Effector CD4-positive, alpha-beta T cell (primary cell): ENCODE measurements at places on chromosomes 13 and 19.

DNA sequence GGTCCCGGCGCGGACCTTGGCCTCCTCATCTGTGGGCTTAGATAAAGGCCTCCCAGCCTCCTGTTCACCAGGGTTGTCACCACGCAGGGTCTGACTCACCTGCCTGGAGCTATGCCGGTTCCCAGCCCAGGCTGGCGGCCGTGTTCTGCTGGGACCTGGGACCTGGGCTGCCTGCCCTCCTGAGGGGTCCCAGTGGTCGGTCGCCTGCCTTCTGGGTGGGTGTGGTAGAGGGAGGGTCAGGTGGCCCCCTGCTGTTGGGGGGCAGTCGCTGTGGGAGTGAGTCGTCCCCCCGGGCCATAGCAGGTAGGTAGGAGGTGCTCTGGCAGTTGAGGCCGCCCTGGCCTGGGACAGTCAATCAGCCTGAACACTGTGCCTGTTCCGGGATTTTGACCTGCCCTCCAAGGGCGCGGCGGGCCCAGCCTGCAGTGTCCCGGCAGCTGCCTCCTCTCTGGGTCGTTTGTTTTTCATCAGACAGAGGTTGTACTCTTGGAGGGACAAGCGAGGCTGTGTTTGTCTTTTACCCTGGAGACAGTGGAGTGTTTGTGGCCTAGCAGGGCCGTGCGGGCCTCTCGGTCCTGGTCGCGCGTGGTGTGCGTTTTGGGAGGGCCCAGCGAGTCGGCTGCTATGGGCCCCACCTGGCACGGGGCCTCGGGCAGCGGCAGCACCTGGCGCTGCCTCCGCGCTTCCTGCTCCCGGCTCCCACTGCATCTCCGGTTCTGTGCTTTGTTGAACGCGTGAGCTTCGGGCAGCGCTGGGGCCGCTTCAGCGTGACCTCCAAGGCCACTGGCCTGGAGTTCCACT lies 2.6 kb downstream of the ADAT3 start:
- no peak for DNase-seq

GRCh38 chr19:43781630-43782310 lies 997 bp upstream of the KCNN4 start:
- no peak for DNase-seq

- no peak for DNase-seq
Measured at GRCh38 chr13:23743278-23744076, 145.7 kb downstream of the MIPEP start.

DNA sequence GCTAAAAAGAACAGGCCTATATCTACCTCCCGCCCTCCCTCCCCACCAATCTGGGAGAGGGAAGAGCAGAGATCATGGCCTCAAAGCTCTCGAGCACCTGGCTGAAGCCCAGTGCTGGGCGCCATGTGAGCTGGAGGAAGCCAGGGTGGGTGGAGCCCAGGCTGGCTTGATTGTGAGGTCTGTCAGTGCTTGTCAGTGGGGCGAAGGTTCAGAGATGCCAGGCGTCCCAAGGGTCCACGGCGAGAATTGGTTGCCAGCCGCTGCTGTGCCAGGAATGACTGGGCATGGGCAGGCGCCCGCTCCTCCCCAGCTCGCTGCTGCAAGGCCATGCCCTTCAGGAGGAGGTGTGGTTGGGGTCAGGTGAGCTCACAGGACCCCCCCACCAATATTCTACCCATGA lies 11.5 kb downstream of the BEST2 start:
- no peak for DNase-seq

- DNase-seq = no peak
Measured at GRCh38 chr19:11265785-11266236, 3.5 kb upstream of the DOCK6 start.

DNA sequence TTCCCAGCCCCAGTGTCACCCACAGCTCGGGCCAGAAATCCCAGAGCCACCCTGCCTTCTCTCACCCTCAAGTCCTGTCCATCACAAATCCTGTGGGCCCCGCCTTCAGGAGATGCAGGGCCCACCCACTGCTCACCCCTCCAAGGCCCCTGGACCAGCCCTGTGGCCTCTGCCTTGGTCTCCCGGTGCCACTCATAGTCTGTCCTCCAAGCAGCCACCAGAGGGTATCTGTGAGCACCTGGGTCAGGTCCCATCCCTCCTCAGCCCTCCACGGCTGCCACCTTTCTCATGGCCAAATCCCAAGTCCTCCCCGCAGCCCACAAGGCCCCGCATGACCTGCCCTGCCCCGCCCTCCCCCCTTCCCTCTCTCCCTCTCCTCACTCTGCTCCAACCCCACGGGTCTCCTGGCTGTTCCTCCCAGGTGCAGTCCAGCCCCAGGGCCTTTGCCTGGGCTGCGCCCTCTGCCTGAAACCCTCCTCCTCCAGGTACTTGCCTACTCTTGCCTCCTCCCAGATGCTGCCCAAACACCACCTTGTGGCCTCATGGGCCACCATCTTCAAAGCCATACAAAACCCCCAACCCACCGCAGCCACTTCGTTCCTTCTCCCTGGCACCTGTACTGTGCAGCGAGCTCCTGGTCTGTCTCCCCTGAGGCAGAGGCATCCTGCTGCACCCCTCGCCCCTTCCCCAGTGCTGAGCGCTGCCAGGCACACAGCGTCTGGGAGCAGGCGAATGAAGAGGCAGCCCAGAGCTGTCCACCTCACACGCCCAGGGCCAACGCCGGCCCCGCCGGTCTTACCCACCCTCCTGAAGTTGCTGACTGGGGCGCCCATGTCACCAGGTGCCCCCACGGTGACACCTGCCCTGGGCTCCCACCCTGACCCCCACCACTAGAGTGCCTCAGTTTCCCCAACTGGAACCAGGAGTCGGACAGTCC lies 13.2 kb upstream of the UQCR11 start:
- DNase-seq = no peak

DNA sequence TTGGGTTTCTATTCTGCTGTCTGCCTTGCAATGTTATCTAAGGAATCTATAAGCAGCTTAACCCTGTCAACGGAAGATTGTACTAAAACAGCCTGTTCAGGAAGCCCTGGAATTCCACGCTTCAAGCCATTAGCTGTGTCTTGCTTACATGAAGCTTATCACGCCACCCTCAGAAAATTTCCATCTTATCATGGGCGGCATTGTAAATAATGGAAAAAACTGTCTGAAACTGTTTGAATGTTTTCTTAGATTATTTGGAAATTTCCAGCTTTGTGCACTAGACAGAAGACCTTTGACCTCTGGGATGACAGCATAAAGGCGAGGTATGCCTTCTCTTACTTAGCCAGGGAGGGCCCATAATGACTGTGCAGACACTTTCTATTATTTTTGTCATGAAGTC lies 319.7 kb downstream of the KCNRG start:
- no peak for DNase-seq

DNA sequence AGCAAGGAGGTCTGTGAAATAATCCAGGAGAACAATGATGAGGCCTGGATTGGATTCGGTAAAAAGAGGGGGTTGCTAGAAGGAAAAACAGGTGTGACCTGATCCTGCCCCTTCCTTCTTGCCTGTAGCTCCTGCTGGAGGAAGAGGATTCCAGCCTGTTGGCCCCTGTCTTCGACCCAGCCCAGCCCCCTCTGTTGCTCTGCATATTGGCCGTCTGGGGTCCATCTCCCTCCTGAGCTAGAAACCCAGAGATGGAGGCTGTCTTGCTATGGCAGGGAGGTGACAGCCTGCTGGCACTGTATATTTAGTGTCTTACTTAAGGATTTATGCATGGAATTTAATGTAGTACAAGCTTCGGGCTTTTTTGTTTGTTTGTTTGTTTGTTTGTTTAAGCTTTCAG lies 6.6 kb downstream of the DMRTC2 start:
- DNase-seq = no peak

GRCh38 chr19:6418562-6418932 lies 6.1 kb downstream of the KHSRP start:
- no peak for DNase-seq

DNA sequence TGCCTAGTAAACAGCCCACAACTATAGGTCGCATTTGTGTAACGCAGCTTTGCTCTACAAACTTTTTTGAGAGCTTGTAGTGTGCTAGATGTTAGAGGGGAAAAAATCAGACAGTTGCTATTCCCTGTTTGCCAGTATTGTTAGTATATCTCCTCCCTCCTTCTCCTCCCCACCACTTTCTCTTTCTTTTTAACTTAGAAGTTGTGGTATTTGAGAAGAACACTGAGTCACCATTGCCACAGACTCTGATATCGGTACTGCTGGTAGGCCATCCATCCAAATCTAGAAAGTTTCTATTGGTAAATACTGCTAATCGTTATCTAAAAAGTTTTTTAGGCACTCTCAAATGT lies 666 bp downstream of the POMP start:
- peak; percentile 6 for DNase-seq

GRCh38 chr13:77515785-77516184 lies 19.7 kb upstream of the SCEL start:
- DNase-seq = no peak

- no peak for DNase-seq
Measured at GRCh38 chr19:30692181-30692811, 320.1 kb downstream of the ZNF536 start.

DNA sequence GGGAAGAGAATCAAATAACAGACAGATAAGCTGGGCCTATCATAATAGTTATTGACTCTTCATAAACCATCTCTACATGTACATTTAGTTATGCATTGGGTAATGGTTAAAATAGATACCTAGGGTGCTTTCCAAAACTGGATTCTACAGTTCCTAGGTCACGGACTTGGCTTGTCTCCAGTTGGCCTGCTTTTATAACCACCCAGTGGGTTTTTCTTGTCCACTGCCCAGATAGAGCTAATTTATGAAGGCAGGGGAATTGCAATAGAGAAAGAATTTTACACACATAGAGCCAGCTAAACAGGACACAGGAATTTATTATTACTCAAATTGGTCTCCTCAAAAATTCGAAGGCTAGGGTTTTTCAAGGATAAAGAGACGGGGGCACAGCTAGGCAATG lies 97.3 kb downstream of the FAM216B start:
- no peak for DNase-seq

- no peak for DNase-seq
Measured at GRCh38 chr13:105465745-105466144, 1069.7 kb downstream of the EFNB2 start.

DNA sequence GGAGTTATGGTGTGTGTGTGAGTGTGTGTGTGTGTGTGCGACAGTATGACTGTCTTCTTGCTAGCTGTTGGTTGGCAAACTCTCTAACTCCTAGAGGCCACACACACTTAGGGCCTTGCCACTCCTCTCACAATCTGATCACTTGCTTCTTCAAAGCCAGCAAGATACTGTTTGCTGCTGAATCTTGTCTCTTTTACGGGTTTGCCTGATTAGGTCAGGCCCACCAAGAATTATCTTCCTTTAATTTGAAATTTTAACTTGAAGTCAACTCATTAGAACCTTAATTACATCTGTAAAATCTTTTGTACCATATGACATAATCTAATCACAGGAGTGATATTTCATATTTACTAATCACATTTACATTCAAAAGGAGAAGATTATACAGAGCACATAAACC lies 359.2 kb upstream of the SGCG start:
- no peak for DNase-seq

DNA sequence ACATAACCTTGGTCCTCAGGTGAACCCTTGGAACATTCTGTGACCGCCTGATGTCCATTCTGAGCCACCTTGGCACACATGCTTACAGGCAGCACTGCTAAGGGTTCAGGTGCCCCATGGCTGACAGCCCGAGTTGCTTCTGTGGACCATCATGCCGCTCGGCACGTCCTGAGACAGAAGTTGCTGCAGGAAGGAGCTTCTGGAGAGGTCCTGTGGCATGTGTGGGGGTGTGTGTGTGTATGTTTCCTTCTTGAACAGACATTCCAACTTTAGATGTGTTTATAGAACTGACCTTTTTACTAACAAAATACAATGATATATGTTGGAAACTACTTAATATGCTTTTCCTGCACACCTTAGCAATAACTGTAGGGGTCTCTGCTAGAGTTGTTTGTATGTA lies 4.8 kb upstream of the C1QTNF9 start:
- DNase-seq = no peak

DNA sequence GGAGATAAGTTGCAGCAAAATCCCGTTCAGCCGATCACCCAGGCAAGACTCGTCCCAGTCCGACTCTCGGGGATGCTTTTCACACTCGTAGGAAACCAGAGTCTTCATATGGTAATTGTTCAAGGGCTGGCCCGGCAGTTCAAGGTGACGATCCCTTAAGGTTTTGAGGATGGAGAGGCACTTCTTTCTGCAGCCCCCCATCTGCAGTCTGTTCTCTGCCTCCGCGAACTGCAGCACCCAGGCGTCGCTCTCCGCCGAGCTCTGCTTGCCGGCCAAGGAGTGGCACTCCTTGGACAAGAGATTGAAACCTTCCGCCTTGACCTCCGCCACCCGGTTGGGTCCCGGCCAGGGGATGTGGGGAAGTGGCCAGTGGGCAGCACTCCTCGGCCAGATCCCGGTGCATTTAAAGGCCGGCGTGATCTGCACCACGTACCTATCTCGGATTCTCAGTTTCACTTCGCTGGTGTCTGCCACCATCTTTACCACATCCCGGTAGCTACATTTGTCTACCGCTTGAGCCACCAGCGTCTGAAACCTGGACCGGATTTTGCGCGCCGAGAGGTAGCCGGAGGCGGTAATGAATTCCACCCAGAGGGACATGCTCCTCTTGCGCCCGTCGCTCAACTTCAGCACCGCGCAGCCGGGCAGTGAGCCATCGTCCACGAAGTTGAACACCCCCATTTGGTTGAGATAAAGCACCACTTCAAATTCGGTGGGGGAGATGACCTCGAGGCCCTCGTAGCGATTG lies 1.1 kb downstream of the MAB21L1 start:
- DNase-seq = no peak

- no peak for DNase-seq
Measured at GRCh38 chr19:2243274-2244124, 5.6 kb upstream of the AMH start.

GRCh38 chr13:23752111-23753001 lies 136.8 kb downstream of the MIPEP start:
- DNase-seq = no peak

DNA sequence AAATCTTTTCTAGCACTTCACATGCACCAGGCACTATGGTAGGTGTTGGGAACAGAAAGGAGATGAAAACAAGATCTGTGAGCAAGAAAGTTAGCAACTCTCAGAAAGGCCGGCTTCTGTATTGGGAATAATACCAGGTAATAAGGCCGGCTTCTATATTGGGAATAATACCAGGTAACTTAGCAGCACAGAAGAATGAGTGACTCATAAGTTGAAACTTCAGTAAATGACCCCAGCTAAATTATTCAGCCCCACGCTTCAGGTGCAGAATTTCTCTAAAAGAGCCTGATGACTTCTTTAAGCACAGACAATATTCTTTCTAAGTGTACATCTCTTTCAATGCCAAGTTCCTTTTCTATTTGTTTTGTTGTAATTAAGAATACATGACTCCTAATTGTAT lies 151.3 kb downstream of the MYO16 start:
- no peak for DNase-seq

DNA sequence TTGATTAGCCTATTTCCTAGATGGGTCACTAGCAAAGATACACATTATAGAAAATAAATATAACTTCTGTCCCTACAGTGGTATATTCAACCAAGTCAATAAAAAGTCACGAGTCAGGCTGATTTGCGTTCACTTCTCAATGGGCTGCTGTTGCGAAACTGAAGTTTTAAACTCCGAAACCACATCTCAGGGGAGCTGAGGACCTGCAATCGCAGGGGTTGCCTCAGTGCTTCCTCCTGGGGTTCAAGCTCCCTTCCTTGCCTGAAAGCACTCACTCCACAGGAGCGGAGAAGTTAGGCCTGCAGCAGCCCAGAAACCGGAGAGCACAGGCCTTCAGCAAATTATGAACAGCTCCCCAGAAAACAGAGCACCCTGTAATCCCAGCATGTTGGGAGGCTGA lies 39.6 kb downstream of the RAB20 start:
- DNase-seq = no peak

- DNase-seq = no peak
Measured at GRCh38 chr13:112601371-112601770, 13.4 kb upstream of the TUBGCP3 start.
